Parietal lobe (tissue), 2 donors: ENCODE measurements at places on chromosomes 4 and X. TPM values are rescaled to one million over a fixed set of nuclear protein-coding genes. Genes with fewer than 3 reads are reported as not detected.

Gene NMU
- total RNA-seq, result 2.2 TPM

Gene SAGE1
- not detected for total RNA-seq

Gene SFRP2
- total RNA-seq, result 1.6 TPM

Gene USP26
- under 0.01 TPM for total RNA-seq

Gene SSX5
- not detected for total RNA-seq

Gene F11
- not detected for total RNA-seq

Gene TRIM75
- total RNA-seq, result not detected

Gene TMEM271
- 13.5 TPM for total RNA-seq

Gene ANK2
- 1,069 TPM for total RNA-seq

Gene TRIM60
- total RNA-seq, result not detected
